Stimulated activated CD4-positive, alpha-beta T cell treated with anti-CD3 and anti-CD28 coated beads, TNF-alpha, amount 100 ng/mL, for 24 hours (primary cell): ENCODE measurements at places on chromosomes 11 and 22.

GRCh38 chr11:44529895-44530412, 35.5 kb upstream of the CD82 start:
- no peak for DNase-seq

- no peak for DNase-seq
These were observed 28.3 kb upstream of the WNT11 start for GRCh38 chr11:76234416-76235232.

DNA sequence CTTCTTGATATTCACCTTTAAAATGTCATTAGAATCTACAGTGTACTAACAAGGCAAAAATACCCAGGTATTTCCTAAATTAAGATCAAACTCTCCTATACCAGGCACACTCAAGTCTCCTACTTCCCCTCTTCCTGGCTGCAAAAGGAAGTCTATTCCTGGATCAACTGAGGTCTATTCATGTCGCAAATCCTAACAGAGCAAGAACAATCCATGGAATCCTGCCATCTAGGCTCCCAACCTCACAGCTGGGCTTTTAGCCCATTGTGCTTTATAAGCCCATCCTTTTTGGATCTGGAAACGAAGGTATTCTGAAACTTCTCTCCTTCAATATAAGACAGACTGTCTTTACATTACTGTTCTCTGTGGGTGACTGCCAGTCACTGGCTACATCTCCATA, 161.8 kb downstream of the SOX6 start:
- DNase-seq, result no peak

DNA sequence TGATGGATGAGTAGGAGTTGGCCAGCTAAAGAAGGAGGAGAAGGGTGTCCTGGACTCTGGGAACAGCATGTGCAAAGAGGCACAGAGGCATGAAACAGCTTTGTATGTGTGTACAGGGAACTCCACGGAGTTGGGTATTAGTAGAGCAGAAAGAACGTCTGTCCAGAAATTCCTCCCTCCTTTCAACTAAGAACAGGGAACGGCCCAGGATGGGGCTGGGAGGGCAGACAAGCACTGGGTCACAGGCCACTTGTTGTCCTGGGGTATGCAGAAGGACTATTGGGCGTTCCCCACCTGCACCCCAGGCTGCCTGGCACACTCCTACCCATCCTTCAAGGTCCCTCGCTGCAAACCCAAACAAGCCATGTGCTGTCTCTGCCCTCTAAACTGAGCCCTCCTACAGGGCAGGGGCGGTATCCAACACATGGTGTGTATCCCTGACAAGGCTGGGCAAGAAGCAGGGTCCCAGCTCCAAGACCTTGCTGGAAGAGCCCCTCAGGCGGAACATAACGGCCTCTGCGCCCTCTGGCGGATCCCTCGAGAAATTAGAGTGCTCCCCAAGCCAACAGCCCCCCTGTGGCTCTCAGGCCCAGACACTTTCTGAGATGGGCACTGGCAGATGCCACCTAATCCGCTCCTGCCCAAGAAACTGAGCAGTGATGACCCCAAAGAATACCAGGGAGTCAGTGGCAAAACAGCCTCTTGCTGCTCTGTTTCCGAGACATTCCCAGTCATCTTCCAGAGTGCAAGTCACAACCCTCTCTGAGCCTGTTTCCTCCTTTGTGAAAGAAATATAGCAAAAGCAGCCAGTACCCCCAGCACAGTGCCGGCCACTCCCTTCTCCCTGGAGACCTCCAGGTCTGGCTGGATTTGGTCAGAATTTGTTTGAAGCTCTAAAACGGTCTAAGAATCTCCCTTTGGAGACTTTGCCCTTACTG, 1.6 kb upstream of the ELFN2 start:
- peak; percentile 53 for DNase-seq
